Activated T-helper 2 cell treated with anti-CD3 and anti-CD28 coated beads, Interferon-gamma antibody, Interleukin-2, Interleukin-4, amounts not matched to agents 10 μg/mL and 5 μg/mL and 100 μg/mL, durations not matched to agents 14 hours and 24 hours and 36 hours (primary cell): ENCODE measurements at places on chromosomes 11 and 22.

- H3K36me3 ChIP-seq = no peaks in the 10 kb centered on the region
- no peaks in the 10 kb centered on the region for H3K27me3 ChIP-seq
- H3K4me3 ChIP-seq = no peak overlapping the region
- no peaks in the 10 kb centered on the region for H3K4me1 ChIP-seq
These were observed 36.5 kb downstream of the OSBPL5 start for GRCh38 chr11:3128356-3129180.

DNA sequence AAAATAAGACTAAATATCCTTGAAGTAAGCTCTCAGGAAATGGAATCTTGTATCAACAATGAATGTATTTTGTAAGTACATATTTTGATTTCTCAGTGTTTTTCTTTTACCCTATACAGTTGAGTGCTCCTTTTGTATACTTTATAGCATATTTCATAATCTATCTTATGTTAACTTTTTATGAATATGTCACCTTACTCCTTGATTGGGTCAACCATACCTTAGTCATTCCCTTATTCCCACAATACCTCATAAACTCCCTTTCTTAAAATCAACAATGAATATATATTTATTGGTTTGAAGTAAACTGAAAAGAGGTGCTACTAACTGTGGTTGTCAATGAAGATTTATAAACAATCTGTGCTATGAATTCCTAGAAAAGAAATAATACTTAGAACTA lies 686.2 kb downstream of the METTL15 start:
- H3K4me3 ChIP-seq = no peak overlapping the region
- no peaks in the 10 kb centered on the region for H3K4me1 ChIP-seq
- no peak overlapping the region for H3K27ac ChIP-seq
- H3K27me3 ChIP-seq = no peaks in the 10 kb centered on the region
- DNase-seq = no peak

DNA sequence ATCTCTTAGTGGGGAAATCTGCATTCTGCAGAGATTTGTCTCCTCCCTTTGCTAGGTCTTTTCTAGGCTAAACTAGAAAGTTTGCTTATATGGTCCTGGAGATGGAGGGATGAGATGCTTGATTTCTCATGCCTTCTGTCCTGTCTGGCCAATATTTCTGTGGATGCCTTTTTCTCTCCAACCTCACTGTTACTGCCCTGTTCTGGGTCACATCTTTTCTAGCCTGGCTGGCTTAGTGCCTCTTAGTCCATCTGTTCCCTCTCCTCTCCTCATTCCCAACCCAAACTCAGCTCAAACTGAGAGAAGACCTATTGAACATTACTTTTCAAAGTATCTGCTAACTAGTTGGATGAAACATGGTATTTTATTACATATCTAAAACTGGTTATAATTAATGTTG lies 62.0 kb downstream of the RRM1 start:
- H3K36me3 ChIP-seq = no peaks in the 10 kb centered on the region
- peaks cover 7% of the 10 kb centered on the region for H3K27me3 ChIP-seq
- H3K4me3 ChIP-seq = no peak overlapping the region
- H3K4me1 ChIP-seq = no peaks in the 10 kb centered on the region
- DNase-seq = no peak

GRCh38 chr11:128546916-128547315 lies 40.4 kb downstream of the ETS1 start:
- no peak overlapping the region for H3K27ac ChIP-seq
- H3K4me3 ChIP-seq = no peak overlapping the region
- H3K4me1 ChIP-seq = peaks cover 34% of the 10 kb centered on the region
- no peak for DNase-seq

- H3K27ac ChIP-seq = no peak overlapping the region
- DNase-seq = peak; percentile 4
- no peaks in the 10 kb centered on the region for H3K27me3 ChIP-seq
- H3K4me3 ChIP-seq = no peak overlapping the region
These were observed 22.9 kb upstream of the RFPL3 start for GRCh38 chr22:32334660-32335365.

DNA sequence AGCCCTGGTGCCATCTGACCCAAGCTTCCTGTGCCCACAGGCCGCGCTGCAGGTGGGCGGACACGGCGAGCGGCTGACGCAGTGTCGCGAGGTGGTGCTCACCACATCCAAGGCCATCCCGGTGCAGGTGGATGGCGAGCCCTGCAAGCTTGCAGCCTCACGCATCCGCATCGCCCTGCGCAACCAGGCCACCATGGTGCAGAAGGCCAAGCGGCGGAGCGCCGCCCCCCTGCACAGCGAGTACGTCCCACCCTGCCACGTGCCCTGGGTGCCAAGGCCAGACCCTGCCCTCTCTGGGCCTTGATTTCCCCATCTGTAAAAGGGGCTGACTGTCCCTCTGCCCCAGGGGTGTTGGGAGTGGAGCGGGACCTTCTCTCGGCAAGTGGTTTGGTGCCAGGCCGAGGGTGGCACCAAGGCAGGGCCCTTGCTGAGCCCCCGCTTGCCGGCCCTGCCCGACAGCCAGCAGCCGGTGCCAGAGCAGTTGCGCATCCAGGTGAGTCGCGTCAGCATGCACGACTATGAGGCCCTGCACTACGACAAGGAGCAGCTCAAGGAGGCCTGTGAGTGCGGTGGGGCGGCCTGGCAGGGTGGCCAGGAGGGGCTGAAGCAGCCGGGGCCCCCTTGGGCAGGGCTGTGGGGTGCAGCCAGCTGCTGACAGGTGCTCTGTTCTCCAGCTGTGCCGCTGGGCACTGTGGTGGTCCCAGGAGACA lies 5.9 kb upstream of the MDK start:
- no peak overlapping the region for H3K27ac ChIP-seq
- no peaks in the 10 kb centered on the region for H3K27me3 ChIP-seq
- no peak for DNase-seq
- peaks cover 49% of the 10 kb centered on the region for H3K36me3 ChIP-seq

DNA sequence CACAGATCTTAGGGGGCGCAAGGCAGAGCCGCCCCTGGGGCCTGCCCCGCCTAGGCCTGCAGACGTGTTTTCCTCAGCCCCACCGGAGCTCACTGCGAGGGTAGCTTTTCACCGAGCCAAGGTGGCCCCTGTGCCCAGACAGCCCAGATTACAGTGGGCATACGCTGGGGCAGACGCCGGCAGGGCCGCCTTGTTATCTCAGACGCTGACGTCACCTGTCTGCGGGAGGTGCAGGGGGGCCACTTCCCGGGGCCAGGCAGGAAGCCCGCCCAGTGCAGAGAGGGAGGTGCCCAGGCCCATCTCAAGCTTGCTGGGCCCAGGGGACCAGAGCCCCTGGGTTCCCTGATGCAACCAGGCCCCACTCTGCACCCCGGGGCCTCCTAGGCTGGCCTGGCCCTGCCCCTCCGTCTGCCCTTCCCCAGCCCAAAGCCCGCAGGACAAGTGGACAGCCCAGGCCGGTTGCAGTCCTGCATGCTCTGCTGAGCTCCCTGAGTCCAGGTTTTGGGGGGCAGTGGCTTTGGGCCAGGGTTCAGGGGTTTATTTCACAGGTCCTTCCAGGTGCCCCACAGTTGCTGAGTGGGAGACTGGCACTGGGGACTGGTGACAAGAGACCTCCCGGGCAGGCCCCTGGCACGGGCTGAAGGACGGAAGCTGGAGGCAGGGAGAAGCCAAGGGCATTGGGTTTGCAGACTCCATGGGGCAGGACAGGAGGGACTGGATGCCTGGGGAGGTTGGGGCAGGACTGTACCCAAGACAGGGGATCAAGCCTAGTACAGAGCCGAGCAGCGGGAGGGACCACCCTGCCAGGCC lies 38.6 kb downstream of the IGF2 start:
- no peak for DNase-seq
- H3K27me3 ChIP-seq = no peaks in the 10 kb centered on the region
- no peaks in the 10 kb centered on the region for H3K4me1 ChIP-seq
- no peak overlapping the region for H3K4me3 ChIP-seq
- no peak overlapping the region for H3K27ac ChIP-seq

DNA sequence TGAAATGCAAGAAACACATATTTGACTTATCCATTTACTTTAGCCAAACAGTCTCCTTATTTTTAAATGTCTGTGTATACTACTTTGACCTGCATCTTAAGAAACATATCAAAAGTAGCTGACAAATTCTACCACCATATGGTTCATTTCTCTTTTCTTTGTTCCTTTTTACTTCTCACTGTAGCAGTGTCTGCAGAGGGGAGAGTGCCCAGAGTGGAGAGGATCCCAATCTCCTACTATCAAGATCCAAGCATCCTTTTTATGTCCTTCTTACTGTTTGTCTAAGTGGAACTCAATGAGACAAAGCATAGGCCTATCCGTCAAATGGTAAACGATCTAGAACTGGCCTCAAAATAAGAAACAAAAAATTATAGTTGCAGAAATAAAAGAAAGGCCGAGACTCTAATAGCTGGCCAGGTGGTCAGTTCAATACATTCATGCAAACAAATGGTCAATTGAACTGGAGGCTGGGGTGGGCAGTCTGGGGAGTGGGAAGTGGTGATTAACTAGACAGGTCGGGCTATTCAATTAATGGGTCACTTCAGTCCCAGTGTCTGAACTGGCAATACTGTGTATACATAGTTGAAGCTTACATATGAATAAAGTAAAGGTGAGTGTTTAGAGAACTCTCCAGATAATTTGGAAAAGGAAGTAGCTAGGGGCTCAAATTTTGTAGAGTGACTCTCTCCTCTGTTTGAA lies 149.1 kb downstream of the MAML2 start:
- H3K36me3 ChIP-seq = peaks cover 33% of the 10 kb centered on the region
- H3K27me3 ChIP-seq = no peaks in the 10 kb centered on the region
- H3K4me3 ChIP-seq = peak overlapping the region; percentile 31
- H3K4me1 ChIP-seq = peaks cover 70% of the 10 kb centered on the region
- H3K27ac ChIP-seq = peak overlapping the region; percentile 38

DNA sequence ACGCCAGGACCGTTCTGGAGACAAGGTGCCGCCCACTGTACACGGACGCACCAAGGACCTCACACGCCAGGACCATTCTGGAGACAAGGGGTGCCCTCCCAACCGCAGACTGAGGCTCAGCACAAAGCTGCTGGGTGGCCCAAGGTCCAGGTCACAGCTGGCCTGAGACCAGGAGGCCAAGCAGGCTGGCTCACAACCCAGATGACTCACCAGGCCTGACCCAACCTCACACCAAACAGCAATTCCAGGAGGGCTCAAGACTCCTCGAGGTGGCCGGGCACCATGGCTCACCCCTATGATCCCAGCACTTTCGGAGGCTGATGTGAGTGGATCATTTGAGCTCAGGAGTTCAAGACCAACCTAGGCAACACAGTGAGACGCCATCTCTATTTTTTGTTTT lies 14.8 kb downstream of the BRD1 start:
- no peak for DNase-seq
- no peak overlapping the region for H3K27ac ChIP-seq
- H3K4me1 ChIP-seq = peaks cover 61% of the 10 kb centered on the region
- peaks cover 66% of the 10 kb centered on the region for H3K36me3 ChIP-seq
- H3K4me3 ChIP-seq = no peak overlapping the region

DNA sequence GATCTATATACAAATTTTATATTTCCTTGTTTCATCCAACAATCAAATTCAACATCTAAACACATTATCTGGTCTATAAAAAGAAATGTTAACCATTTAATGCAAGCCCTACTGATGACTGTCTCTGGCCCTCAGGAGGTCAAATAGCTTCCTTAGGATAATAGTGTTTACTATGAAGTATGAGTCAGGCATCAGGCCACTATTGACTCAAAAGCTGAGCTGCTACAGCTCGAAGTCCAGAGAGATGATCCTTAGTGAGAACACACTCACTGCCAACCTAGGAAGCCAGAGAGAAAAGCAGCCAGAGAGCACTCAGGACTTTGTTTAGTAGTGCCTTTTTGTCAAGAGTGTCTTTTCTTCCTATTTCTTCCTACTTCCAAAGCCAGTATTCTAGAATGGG lies 171.8 kb downstream of the SOX6 start:
- H3K27me3 ChIP-seq = no peaks in the 10 kb centered on the region
- no peak overlapping the region for H3K4me3 ChIP-seq
- no peaks in the 10 kb centered on the region for H3K4me1 ChIP-seq
- no peak for DNase-seq
- H3K27ac ChIP-seq = no peak overlapping the region
- H3K36me3 ChIP-seq = no peaks in the 10 kb centered on the region

DNA sequence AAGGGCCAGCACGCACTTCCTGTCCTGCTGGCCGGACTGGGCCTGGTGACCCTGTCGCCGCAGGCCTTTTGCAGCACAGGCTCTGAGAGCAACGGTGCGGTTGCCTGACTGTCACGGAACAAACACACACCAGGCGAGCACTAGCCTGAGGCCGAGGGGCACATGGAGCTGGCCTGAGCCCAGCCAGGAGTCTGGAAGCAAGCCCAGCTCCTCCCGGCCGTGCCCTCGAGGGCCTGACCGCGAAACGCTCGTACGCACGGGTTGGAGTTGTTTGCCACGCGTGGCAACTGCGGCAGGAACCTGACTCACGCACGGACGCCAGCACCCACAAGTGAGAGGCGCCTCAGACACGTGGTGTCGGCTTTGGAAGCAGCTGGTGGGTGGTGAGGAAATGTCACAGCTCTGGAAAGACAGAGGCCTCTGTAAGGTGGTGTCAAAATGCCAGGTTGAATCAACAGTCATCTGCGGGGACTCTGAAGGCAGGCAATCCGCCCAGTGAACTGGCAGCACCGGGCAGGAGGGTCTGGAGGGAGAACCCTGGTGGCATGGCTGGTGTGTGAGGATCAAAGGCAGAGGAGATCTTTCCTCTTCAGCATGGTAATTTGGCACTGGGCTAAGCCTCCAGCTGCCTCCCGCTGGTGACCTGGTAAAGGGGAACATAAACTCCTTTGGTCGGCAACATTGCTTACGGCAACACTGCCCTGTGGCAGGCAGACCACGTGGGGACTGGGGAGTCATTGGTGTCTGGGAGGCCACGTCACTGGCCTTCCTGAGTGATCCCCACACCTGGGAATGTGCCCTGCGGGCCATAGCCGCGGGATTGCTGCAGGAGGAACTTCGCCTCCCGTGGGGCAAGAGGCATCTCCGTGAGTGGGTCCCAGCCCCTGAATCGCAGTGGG lies 15.3 kb upstream of the IL17REL start:
- H3K27me3 ChIP-seq = peaks cover 1% of the 10 kb centered on the region
- no peaks in the 10 kb centered on the region for H3K36me3 ChIP-seq
- H3K27ac ChIP-seq = peak overlapping the region; percentile 62
- H3K4me1 ChIP-seq = peaks cover 9% of the 10 kb centered on the region
- no peak for DNase-seq

DNA sequence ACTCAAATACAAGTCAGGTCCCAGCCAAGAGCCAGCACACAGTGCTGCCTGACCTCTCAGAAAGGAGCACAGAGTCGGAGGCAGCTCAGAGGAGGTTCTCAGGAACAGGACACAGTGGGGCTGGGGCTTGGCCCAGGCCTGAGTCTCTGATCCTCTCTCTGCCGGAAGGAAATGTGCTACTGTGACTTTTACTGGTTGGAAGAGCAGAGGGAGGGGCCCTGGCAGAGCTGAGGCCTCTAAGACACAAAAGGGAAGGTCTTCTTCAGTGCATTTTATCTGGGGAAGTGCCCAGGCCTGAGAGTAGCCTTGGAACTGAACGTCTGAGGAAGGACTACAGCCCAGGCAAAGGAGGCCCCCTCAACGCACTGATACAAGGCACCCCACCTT lies 16.2 kb upstream of the CASTOR1 start:
- peak; percentile 65 for DNase-seq
- peak overlapping the region; percentile 87 for H3K27ac ChIP-seq
- H3K4me1 ChIP-seq = peaks cover 89% of the 10 kb centered on the region
- H3K36me3 ChIP-seq = peaks cover 42% of the 10 kb centered on the region
